Tongue (tissue), 3 donors: ENCODE measurements at places on chromosomes 11 and 22. TPM values are rescaled to one million over a fixed set of nuclear protein-coding genes. Genes with fewer than 3 reads are reported as not detected.

LINC01488 gene
- not detected for total RNA-seq

MUC15 gene
- total RNA-seq, result 3.2 TPM

MRGPRF gene
- total RNA-seq, result 20.5 TPM

ARHGAP42 gene
- total RNA-seq, result 45.4 TPM

HORMAD2 gene
- not detected for total RNA-seq
